ENCODE measurements at places on chromosomes 1 and 21. TPM values are rescaled to one million over a fixed set of nuclear protein-coding genes. Genes with fewer than 3 reads are reported as not detected.

DNA sequence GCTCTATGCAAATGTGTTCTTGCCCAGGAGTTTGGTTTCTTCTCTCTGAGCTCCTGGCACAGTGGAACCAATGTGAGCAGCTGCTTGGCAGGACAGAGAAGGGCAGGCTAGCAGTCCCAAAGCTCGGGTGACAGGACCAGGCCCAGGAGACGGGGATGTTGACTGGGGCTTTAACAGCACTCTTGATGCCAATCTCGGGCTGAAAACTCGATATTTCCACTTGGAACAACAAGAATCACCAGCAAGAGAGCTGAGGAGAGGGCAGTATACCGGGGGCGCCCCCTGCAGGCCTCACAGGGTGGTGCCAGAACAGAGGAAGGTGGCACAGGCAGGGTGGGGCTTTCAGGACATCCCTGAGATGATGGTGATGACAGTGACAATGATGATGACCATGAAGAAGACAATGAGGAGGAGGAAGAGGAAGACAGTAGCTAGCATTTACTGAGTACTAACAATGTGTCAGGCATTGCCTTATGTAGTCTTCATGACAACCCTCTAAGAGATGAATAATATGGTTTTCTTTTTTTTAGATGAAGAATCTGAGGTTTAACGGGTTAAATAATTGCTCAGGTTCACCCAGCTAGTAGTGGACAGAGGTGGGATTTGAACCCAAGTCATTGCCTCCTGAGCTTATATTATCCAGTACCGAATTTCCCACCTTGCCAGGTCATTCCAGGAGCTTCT lies 2.7 kb upstream of the KCNJ9 start:
- DNase-seq = no peak

The ATPAF1 gene
- polyA plus RNA-seq = 87.4 TPM

DNA sequence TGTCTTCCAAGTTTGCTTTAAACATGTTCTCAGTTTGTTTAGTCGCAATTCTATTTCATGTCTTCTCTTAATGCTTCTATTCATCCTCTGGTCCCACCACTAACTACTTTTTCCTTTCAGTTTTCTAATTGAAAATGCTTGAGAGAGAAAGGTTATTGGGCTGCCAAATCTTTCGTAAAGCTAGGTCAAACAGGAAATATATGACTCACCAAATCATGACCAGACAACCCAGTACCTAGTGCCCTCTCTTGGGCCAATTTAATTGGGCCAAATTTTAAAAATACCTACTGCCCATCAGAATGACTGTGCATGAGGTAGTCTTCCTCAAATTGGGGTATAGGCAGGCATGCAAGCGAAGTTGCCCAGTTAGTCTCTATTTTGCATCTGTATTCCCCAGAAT lies 295.4 kb upstream of the PBX1 start:
- no peak for DNase-seq

The DMBX1 gene
- 0.06 TPM for polyA plus RNA-seq

- no peak for DNase-seq
Measured at GRCh38 chr1:65459397-65459768, 38.9 kb downstream of the LEPR start.

DNA sequence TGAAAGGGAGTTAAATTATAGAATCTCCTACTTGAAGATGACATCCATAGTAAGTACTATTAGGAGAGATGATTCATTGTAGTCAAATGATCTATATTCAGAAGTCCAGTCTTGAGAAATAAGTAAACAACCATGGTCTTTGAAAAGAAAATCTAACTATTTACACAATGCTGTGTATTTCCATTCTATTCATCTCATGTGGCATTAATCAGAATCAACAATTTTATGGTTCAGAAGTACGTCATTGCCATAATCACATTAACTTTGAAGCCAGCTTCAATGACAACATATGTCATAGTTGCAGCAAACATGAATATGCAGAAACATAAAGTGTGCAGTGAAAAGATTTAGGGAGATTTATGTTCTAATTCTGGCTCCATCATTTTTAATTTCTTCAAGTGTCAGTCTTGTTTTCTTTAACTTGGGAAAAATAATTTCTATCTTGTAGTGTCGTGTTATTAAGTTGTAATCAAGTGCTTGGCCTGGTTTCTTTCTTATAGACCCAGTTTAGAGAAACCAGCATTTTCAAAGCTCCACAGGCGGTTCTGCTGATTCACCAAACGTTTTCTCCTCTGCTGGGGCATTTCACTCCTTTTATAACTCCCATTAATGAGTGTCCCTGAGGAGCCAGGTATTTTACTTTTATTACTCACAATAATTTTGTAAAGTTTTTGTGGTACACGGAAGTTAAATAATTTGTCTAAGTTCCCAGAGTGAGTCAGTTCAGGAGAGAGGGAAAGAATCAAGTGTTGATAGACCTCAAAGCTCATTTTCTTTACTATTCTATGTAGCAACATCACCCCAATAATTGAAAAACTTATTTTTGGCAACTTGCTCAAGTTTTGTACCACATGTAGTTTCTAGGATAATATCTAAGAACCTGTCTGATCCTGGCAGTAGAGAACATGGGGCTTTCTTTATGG lies 35.9 kb upstream of the PTGS2 start:
- no peak for DNase-seq
